ENCODE measurements at places on chromosomes 4 and X. TPM values are rescaled to one million over a fixed set of nuclear protein-coding genes. Genes with fewer than 3 reads are reported as not detected.

DNA sequence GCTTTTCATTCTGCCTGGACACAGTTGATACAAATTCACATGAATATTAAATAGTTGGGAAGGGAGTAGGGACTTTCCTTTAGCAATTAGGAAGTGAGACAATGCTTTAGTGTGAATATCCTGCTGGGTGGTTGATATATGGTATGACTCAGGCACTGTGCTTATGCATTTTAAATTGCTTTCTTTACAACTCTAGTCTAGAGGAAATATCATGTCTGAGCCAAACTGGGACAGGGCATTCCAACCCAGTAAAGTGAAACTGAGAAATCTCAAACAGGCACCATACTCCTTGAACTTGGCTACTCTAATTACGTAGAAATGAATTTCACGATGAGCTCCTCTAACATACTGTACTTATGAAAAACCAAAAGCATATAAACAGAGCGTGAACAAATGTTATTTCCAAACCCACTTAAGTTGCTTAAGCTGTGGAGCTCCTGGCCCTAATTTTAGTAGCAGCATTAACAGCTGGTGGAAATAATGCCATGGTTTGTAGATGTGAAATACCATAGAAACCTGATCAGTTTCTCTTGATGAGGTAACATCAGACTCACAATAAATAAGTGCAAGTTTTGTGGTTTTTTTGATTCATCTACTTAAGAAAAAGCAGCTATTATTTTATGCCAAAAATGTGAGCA is 242.9 kb upstream of the GK2 start:
- no peak for DNase-seq
- H3K4me1 ChIP-seq, result no peaks in the 10 kb centered on the region
- H3K27ac ChIP-seq, result no peak overlapping the region
- H3K36me3 ChIP-seq, result no peaks in the 10 kb centered on the region

DNA sequence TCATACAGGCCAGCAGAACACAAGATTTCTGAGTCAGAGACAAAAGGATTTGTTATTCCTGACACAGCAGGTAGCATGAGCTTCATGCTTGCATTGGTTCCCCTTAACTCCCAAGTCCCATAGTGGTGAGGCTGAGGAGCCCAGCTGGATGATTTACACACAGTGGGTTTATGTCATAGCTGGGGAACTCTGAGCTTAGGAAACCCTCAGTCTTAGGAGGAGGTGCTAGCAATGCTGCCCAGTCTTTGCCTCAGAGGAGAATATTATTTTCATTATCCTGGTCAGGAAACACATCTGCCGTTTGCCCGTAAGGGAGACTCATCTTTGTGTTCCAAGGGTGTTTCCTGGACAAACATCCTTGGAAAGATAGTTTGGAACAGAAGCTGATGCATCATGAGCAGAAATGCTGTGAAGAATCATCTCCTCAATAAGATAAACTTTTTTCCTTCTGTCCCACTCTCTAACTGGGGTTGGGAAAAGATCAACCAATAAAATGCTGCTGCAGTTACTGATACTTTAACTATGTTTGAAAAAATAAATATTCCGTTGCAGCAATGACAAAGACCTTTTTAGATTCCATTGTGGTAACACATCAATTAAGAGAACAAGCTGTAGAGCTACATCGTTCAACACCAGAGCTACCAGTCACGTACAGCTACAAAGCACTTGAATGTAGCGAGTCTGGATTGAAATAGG is 146.8 kb downstream of the DCLK2 start:
- H3K4me3 ChIP-seq, result no peak overlapping the region
- DNase-seq, result no peak
- H3K27ac ChIP-seq, result no peak overlapping the region
- no peaks in the 10 kb centered on the region for H3K36me3 ChIP-seq
- no peaks in the 10 kb centered on the region for H3K4me1 ChIP-seq

- no peak overlapping the region for H3K27ac ChIP-seq
- no peaks in the 10 kb centered on the region for H3K36me3 ChIP-seq
- no peaks in the 10 kb centered on the region for H3K4me1 ChIP-seq
- H3K27me3 ChIP-seq, result no peaks in the 10 kb centered on the region
- H3K4me3 ChIP-seq, result no peak overlapping the region
- no peak for DNase-seq
Measured at GRCh38 chr4:151227731-151228130, 49.2 kb upstream of the PRSS48 start.

DNA sequence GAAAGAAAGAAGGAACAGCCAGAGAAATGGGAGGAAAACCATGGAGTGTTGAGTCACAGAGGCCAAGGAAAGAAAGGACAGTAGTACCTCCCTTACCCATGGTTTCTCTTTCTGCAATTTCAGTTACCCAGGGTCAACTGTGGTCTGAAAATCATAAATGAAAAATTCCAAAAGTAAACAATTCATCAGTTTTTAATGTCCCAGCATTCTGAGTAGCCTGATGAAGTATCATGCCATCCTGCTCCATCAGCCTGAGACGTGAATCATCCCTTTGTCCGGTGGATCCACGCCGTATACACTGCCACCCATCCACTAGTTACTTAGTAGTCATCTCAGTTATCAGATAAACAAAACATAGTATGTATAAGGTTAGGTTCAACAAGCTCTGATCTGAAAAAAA is 114.2 kb downstream of the COMMD8 start:
- H3K27ac ChIP-seq, result no peak overlapping the region
- H3K4me3 ChIP-seq, result no peak overlapping the region
- H3K36me3 ChIP-seq, result no peaks in the 10 kb centered on the region
- no peaks in the 10 kb centered on the region for H3K4me1 ChIP-seq
- H3K27me3 ChIP-seq, result no peaks in the 10 kb centered on the region

Gene MAN2B2
- 26.8 TPM for total RNA-seq

- no peaks in the 10 kb centered on the region for H3K27me3 ChIP-seq
- no peaks in the 10 kb centered on the region for H3K4me1 ChIP-seq
- H3K27ac ChIP-seq, result no peak overlapping the region
- no peak overlapping the region for H3K4me3 ChIP-seq
- H3K36me3 ChIP-seq, result no peaks in the 10 kb centered on the region
Measured at GRCh38 chr4:48102303-48102702, 31.7 kb downstream of the TXK start.

- peak overlapping the region; percentile 19 for H3K27ac ChIP-seq
- peaks cover 22% of the 10 kb centered on the region for H3K36me3 ChIP-seq
- no peaks in the 10 kb centered on the region for H3K4me1 ChIP-seq
- no peaks in the 10 kb centered on the region for H3K27me3 ChIP-seq
- no peak overlapping the region for H3K4me3 ChIP-seq
Measured at GRCh38 chr4:6856391-6856790, 53.2 kb upstream of the TBC1D14 start.

GRCh38 chr4:10260777-10261176 is 144.2 kb upstream of the WDR1 start:
- no peaks in the 10 kb centered on the region for H3K36me3 ChIP-seq
- no peak overlapping the region for H3K27ac ChIP-seq
- no peak overlapping the region for H3K4me3 ChIP-seq
- H3K4me1 ChIP-seq, result no peaks in the 10 kb centered on the region

Gene CLTRN
- total RNA-seq, result 10.1 TPM

DNA sequence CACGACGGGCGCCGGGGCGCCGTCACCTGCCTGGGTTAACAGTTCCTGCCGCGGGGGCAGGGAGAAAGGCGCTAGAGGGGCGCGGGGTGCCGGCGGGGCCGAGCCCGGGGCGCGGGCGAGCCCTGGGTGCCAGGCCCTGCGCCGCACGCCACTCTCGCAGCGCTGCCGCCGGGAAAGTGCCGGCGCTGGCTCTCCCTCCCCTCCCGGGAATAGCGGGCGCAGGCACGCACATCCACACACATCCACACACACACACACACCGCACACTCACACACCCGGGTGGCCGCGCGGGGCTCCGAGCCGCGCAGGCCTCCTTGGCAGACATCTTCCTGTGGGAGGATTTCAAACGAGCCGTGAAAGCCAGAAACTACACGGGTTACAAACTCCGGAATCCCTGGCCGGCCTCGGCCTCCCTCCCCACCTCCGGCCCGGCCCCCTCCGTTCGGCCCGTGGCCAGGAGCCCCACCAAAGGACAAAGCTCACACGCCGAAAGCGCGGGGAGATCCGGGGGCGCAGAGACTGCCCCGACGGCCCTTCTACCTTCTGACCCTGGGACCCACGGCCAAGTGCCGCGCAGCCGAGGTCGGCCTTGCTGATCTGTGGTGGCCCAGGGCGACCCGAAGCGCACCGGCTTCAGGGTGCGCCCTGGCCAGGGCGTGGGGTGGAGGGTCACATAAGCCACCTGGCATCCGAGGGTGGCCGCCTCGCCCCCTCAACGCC is 92.3 kb downstream of the BCOR start:
- H3K4me3 ChIP-seq, result no peak overlapping the region
- H3K27ac ChIP-seq, result no peak overlapping the region
- H3K4me1 ChIP-seq, result no peaks in the 10 kb centered on the region
- DNase-seq, result no peak
- no peaks in the 10 kb centered on the region for H3K27me3 ChIP-seq

Gene CC2D2A
- 2.9 TPM for total RNA-seq

Gene XIAP
- total RNA-seq, result 28.0 TPM

DNA sequence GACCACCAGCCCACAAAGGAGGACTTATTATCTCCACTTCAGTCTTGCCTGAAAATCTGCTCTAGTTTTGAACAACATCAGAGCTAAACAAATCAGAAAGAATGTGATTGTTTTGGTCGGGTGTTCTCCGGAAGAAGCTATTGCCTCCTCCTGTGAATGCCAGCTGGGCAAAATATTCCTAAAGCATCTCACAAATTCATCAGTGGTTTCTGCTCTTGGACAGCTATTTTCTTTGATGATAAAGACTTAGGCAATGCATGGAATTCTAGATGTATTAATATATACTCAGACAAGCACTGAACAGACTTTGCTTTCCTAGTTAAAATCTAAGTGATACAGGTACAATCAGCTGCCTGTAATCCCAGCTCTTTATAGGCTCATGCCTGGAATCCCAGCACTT is 71.8 kb downstream of the ASMT start:
- no peaks in the 10 kb centered on the region for H3K27me3 ChIP-seq
- no peaks in the 10 kb centered on the region for H3K36me3 ChIP-seq
- no peak overlapping the region for H3K4me3 ChIP-seq
- DNase-seq, result no peak
- H3K27ac ChIP-seq, result no peak overlapping the region

Gene ZC4H2
- 4.1 TPM for total RNA-seq

Gene PSAPL1
- total RNA-seq, result not detected

GRCh38 chrX:87392369-87392768 is 125.2 kb upstream of the KLHL4 start:
- no peaks in the 10 kb centered on the region for H3K36me3 ChIP-seq
- no peaks in the 10 kb centered on the region for H3K4me1 ChIP-seq
- H3K4me3 ChIP-seq, result no peak overlapping the region
- no peaks in the 10 kb centered on the region for H3K27me3 ChIP-seq
- no peak for DNase-seq
